ENCODE measurements at places on chromosomes 11 and 22.

DNA sequence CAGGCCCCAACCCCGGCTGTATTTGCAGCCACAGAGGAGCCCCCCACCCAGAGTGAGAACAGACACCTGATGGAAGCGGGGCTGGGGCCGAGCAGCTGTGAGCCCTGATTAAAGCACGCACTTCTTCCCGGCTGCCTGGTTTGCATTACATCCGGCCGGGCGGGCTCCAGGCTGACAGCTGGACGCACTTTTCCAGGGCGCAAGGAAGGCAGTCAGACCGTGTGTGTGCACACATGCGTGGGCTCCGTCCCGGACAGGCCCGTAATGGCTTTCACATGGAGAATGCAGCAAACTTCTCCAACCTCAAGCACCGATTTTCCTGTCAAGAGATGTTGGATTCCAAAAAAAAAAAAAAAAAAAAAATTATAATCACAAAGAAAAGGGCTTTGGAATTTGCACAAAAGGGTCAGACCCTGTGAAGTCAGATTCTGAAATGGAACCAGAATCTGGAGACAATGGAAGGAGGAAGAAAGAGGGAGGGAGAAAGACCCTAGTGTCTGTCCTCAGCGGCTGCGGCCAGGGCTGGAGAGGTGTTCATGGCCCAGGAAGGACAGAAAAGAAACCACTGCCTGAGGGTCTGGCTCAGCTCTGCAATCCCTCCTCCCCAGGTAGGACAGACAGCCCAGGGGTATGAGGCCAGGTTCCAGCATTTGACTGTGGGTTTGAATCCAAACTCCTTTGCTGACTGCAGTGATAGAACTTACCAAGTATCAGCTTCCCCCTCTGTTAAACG lies 365.5 kb downstream of the MN1 start:
- peak; percentile 27 for DNase-seq

GRCh38 chr11:69444381-69445130 lies 36.9 kb upstream of the LINC01488 start:
- peak; percentile 98 for DNase-seq

DNA sequence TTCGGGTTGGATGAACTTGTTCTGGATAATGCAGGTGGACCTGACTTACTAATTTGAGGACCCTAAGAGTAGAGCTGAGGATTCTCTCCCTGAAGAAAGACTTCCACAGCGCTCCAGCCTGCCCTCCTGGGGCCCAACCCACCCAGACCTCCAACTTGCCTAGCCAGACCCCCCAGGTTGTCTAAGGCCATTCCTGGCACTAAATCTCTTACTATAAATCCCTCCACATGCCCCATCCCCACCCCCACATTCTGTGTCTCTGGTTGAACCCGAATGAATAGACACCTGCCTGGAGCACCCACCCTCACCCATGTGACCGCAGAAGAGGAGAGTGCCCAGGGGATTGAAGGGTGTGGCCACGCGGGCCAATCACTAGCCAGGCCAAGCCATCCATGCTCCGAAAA lies 1480.0 kb downstream of the TBC1D22A start:
- no peak for DNase-seq

DNA sequence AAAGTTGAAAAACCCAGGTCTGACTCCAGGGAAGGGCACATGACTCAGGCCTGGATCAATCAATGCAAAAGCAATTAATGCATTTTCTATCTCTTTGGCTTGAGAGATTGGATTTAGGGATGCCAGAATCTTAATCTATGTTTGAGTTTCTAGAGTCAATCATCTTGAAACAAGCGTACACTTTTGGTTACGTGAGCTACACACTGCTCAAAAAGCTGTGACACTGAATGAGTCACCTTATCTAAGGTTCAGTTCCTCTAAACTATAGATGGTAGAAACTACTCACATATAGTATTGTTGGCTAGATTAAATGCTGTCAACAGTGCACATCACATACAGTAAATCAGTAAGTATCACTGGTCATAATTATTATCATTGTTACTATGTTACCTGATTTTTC lies 24.2 kb downstream of the MRE11 start:
- DNase-seq, result no peak

- DNase-seq, result no peak
These were observed 8.4 kb downstream of the CYTH4 start for GRCh38 chr22:37290737-37291136.

- DNase-seq, result no peak
These were observed 9.3 kb downstream of the SHISA8 start for GRCh38 chr22:41905411-41906202.

GRCh38 chr11:10208131-10208575 lies 85.9 kb downstream of the SBF2 start:
- DNase-seq, result peak; percentile 49

DNA sequence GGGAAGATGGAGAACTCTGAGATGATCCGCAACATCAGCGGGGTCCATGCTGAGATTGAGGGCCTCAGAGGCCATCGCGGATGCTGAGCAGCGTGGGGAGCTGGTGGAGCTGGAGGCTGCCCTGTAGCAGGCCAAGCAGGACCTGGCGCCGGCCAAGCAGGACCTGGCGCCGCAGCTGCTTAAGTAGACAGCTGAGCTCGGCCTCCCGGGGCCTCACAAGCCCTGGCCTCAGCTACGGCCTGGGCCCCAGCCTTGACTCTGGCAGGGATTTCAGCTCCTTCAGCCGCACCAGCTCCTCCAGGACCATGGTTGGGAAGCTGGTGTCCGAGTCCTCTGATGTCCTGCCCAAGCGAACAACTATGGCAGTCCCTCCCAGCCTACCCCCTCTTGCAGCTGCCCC lies 7.3 kb upstream of the RNASEH2C start:
- DNase-seq, result no peak

Data from mesenchymal stem cell (in vitro differentiated cells and primary cell).